Stimulated activated CD8-positive, alpha-beta memory T cell treated with anti-CD3 and anti-CD28 coated beads, Interleukin-15, amount 100 ng/mL, for 1 hour (primary cell): ENCODE measurements at places on chromosomes 7 and 10.

GRCh38 chr10:8835453-8836167 is 781.1 kb downstream of the GATA3 start:
- no peak for DNase-seq

GRCh38 chr7:136009488-136010079 is 32.4 kb upstream of the MTPN start:
- no peak for DNase-seq

GRCh38 chr7:120838281-120838682 is 19.7 kb downstream of the TSPAN12 start:
- no peak for DNase-seq

GRCh38 chr7:112154690-112155089 is 51.5 kb downstream of the DOCK4 start:
- no peak for DNase-seq

GRCh38 chr10:74223755-74224529 is 72.9 kb downstream of the ADK start:
- DNase-seq = no peak

DNA sequence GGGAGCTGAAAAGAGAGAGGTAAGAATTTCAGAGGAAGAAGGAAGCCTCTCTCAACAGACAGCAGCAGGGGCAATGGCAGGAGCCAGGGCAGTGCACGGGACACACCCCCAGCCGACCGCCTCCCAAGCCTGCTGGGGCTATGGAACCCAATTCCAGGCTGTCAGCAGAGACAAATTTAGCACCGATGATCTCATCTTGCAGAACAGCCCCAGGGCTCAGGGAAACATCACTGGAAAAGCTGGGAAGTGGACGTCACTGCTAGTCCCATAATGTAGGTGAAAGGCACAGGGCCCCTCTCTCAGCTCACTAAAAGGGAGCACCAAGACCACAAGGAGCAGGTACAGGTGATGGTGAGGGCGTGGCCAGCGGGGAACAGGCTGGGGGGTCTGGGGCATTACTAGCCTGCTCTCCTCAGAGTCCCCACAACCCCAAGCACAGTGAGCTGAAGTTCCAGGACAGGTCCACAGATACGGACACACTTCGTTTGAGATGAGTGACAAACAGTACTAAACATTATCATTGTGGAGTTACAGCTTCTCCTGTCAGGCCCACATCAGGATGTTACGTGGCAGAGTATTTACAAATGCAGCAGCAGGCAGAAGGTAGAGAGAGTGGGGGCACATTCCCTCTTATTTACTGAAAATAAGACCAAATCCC is 103.7 kb downstream of the PLXNA4 start:
- no peak for DNase-seq

GRCh38 chr7:107951172-107951787 is 51.7 kb downstream of the LAMB1 start:
- no peak for DNase-seq

DNA sequence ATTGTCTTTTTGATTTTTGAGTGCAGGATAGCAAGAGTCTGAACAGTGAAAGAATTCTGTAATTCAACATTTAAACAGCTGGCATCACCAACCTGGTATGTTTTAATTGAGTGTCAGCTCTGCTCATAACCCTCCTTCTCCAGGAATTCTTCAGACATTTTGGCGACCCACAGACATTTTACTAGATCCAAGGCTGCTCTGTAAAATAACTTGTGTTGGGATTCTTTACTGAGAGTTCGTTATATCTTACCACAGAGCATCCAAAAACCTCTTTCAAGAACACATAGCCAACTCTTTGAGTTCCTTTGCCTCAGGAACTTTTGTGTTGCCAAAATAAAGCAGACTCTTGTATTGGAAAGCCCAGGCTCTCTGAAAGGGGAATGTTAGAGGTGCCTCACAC is 27.7 kb upstream of the SORCS3 start:
- DNase-seq = no peak

GRCh38 chr10:72808001-72808400 is 85.5 kb upstream of the OIT3 start:
- no peak for DNase-seq

- DNase-seq = no peak
These were observed 401.9 kb downstream of the THSD7A start for GRCh38 chr7:11430112-11430511.

DNA sequence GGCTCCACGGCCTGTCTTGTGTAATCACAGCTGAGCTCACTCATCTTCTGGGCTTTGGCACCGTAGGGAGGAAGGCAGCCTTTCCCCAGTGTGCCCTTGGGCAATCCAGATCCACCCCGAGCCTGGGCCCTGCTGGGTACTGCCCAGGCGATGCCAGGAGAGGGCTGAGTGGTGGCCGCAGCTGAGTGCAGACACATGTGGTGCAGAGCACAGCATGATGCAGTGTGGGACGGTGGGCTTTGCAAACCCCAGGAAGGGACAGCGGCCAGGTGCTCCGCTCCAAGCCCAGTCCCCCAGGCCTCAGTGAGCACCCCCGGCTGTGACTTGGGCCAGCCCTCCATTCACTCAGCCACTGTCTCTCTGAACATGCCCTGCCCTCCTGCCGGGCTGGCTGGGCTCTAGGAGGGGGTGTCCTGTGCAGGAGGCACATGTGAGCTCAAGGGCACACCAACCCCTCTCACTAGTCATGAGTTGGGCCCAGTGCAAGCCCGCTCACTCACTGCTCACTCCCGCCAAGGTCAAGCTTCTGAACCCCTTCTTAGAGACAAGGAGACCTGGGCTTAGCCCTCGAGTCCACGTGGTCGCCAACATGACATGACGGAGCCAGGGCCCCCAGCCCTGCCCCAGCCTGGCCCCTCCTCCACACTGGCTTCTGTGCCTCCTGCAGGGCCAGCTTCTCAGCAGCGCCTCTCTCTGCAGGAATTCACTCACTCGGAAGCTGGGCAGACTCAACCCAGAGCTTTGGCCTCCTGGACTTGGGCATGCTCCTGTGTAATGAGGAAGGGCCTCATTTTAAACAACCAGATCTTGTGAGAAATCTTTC is 77.5 kb upstream of the INSIG1 start:
- no peak for DNase-seq

- no peak for DNase-seq
These were observed 20.8 kb upstream of the INSIG1 start for GRCh38 chr7:155276800-155277375.

DNA sequence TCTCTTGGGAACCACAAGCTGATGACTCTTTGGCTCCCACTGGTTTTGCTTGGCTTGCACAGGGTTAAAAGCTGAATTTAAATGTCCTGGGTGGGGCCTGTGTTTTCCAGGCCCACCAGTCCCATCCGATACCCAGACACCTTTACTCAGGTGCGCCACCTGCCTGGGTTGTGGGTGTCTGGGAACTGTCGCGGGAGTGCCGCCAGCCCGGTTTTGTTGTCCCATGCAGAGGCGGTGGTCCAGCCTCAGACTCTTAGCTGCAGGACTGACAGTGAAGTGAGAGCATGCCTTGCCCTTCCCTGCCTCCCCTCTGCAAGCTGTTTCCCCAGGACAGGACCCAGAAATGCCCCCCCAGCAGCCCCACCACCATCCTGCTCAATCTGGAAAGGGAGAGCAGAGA is 255.6 kb upstream of the ZNF32 start:
- DNase-seq = no peak

- DNase-seq = no peak
These were observed 192.9 kb upstream of the MBL2 start for GRCh38 chr10:52965509-52965908.

- DNase-seq = no peak
These were observed 896.5 kb downstream of the SORCS1 start for GRCh38 chr10:106268000-106268399.

DNA sequence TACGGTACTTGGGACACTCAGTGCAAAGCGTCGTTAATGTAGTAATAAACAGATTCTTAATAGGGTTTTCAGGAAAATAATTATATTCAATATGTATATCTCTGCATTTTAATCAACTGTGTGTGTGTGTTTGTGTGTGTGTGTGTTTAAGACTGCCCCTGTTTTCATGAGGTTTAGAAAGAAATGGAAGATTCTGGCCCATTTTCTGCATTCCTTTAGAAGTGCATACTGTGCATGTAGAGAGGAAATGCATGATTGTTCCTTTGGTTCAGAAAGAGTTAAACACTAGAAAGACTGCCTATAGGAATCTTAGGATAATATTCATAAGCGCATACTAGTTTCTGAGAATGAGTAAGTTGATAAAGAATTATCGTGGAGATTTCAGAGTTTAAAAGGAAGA is 975 bp downstream of the CNTNAP2 start:
- no peak for DNase-seq

DNA sequence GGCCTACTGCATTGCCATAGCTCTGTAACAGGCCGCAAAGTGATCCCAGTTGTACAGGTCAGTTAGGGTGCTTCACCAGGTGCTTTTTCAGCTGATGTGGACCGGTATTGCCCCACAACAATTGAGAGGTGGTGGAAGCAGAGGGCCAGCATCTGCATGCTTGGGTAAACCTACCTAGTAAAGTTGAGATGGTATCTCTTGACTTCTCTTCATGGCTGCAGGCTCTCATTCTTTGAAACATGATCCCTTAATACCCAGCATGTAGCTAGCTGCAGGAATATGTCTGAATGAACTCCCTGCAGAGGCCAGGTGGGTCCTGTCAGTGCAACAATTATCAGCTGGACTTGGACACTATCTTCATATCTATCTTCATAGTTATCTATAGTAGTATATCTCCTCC is 60.7 kb upstream of the CCDC6 start:
- no peak for DNase-seq

- DNase-seq = no peak
These were observed 18.0 kb upstream of the HILPDA start for GRCh38 chr7:128437426-128438332.

- DNase-seq = no peak
These were observed 28.1 kb upstream of the TRIL start for GRCh38 chr7:28986028-28986764.

DNA sequence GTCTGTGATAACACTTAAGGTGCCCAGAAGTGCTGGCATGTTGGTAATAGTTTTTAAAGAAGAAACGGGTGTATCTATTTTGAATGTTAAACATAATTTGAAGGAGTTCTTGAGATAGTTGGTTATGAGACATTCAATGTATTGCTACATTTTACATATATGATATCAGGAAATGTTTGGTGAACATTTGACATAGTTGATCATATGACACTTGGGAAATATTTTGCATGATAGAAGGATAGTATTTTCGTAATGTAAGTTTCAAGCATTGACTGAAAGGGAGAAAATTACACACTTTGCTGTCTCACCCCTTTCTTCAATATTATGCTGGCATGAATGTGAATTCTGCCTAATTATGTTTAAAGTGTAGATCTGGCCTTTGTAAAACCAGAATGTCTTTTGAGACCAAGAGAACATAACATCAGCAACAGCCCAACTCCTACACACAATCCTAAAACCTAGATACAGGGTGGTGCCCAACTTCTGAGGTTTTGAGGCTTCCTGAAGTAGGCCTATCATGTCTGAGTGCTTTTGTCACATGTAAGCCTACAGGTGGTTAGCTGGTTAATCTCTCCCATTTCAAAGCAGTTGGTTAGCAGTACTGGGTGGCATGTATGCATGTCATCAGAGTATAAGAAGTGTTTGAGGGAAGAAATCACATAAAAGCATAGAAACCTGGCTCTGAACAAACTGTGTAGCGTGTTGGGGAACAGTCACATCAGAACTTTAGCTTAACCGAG is 2.1 kb downstream of the ADD3 start:
- DNase-seq = peak; percentile 13

GRCh38 chr7:69225259-69225943 is 372.9 kb upstream of the AUTS2 start:
- DNase-seq = no peak

DNA sequence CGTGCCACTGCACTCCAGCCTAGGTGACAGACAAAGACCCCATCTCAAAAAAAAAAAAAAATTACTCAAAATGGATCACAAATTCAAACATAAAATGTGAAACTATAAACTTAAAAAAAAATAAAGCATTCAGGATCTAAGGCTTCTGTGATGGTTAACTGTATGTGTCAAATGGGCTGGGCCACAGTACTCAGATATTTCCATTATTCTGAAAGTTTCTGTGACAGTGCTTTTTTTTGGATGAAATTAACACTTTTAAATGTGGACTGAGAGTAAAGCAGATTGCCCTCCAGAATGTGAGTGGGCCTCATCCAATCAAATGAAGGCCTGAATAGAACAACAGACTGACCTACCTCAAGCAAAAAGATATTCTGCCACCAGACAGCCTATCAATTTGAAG is 26.0 kb downstream of the ARHGAP12 start:
- no peak for DNase-seq

- no peak for DNase-seq
These were observed 248.4 kb downstream of the WDR11 start for GRCh38 chr10:121099592-121099991.

DNA sequence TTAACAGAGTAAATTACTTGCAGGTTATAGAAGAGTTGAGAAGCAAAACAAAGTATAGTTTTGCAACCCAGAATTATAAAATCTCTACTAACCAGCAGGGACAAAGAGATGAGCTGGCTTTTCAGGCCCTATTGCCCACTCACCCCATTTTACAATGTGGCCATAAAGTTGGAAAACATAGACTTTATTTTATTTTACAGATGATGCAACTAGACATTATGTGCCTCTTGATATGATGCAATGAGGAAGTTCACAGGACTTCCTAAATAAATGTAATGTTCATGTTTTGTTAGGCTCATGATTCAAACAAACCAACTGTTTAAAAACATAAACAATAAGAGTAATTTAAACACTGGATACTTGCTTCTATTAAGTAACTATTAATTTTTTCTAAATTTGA is 141.1 kb upstream of the WNT16 start:
- no peak for DNase-seq

DNA sequence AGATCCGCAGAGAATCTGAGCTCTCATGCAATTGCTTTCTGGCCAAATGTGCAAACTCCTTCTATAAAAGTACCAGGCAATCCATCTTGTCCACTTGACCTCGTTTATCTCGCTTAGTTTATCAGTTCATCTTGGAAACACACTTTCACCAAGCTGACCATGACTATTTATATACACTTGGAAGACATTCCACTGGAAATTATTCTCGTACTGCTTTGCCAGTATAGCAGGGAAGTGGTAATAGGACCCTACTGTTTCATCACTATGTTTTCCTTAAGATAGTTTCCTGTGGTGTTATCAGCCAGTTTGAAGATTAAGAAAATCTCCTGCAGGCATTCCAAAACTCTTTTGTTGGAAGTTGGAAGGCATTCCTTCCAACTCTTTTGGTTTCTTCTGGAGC is 115.3 kb upstream of the FAM171A1 start:
- DNase-seq = no peak

GRCh38 chr7:116226664-116227063 is 16.3 kb downstream of the TES start:
- DNase-seq = no peak

- DNase-seq = no peak
These were observed 625 bp downstream of the RP9 start for GRCh38 chr7:33108554-33109004.

GRCh38 chr10:84290235-84290634 is 38.2 kb upstream of the CCSER2 start:
- DNase-seq = no peak

- no peak for DNase-seq
These were observed 537.2 kb downstream of the XPNPEP1 start for GRCh38 chr10:109386101-109386500.
